ENCODE measurements at places on chromosomes 4 and X. TPM values are rescaled to one million over a fixed set of nuclear protein-coding genes. Genes with fewer than 3 reads are reported as not detected.

SHROOM4 gene
- not detected for total RNA-seq

DNA sequence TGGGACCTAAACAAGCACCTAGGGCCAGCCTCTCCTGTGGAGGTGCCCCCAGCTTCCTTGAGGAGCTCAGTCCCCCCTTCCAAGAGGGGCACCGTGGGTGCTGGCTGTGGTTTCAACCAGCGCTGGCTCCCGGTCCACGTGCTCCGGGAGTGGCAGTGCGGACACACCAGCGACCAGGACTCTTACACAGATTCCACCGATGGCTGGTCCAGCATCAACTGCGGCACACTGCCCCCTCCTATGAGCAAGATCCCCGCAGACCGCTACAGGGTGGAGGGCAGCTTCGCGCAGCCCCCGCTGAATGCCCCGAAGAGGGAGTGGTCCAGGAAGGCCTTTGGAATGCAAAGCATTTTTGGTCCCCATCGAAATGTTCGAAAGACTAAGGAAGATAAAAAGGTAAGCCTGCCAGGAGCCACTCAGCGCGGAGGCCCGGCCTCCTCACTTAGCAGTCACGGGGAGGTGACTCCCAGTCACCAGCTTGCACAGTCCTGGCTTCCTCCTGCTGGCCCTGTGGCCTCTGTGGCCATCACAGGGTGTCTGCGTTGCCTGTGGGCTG, 24.9 kb downstream of the RGS12 start:
- DNase-seq: no peak

DNA sequence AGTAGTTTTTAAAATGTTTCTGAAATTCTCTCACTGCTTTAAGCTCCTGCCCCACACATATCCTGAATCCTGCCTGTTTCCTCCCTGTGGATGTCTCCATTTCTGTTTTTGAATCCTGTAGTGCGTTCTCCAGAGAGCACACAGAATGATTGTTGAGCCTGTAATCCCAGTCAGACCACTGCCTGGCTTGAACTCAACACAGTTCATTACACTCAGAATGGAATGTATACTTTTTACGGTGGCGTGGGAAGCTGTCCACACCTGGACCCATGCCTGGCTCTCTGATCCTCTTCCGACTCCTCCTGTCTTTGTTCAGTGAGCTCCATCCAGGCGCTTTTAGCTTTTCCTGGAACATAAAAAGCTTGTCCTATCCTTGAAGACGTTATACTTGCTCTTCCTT, 1217.0 kb upstream of the PRKX start:
- no peak for DNase-seq

- DNase-seq: peak; percentile 74
These were observed 13.6 kb downstream of the EXOC1 start for GRCh38 chr4:55866973-55867574.

CT45A2 gene
- not detected for total RNA-seq

ZCCHC18 gene
- 0.64 TPM for total RNA-seq

CCKAR gene
- not detected for total RNA-seq

ZNF630 gene
- 3.0 TPM for total RNA-seq

CSN1S1 gene
- not detected for total RNA-seq

ATP2B3 gene
- not detected for total RNA-seq

DNA sequence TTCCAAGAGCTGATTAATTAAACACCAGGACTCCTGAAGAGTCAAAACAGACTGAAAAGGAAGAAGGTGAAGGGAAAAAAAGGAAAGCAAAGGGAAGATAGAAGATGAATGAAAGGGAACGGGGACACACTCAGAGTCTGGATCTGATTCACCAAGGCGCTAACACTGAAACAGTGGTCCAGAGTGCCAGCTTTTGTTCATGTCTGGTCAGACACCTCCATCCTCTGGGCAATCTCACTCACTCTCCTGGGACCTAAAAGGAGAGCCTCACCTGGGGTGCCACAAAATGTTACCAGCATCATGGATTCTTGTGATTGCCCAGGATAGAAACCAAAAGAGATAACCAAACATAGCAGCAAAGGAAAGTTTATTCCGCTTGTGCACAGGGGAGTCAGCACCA, 120.3 kb upstream of the AFF2 start:
- DNase-seq: no peak

SSX2B gene
- total RNA-seq: not detected

- DNase-seq: no peak
These were observed 47.8 kb upstream of the DUSP21 start for GRCh38 chrX:44795945-44796450.

ARHGEF9 gene
- total RNA-seq: 12.3 TPM

GRCh38 chrX:49249616-49250015, 14.3 kb downstream of the CCDC22 start:
- DNase-seq: no peak

GLOD5 gene
- not detected for total RNA-seq

Measured in LHCN-M2 (cell line).